Mammary epithelial cell (primary cell): ENCODE measurements at places on chromosomes 1 and 21.

GRCh38 chr1:218636548-218636947 is 291.4 kb downstream of the TGFB2 start:
- DNase-seq = no peak

DNA sequence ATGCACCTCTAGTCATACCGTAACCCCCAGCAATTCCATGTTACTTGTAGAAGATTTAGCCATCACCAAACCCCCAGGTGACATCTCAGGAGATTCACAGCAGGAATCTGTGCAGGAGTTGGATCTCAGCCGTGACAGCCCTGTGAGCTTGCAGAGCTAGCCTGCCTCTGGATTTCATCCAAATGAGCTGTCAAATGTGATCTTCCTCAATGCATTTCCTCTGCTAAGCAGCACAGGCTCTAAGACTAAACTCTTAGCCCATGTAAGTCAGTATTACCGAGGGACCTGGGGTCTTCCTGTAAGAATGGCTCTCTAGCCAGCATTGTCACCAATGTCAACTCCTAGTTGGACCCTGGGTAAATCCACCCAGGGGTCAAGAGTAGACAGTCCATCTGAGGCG is 41.7 kb downstream of the UMODL1 start:
- no peak for DNase-seq

DNA sequence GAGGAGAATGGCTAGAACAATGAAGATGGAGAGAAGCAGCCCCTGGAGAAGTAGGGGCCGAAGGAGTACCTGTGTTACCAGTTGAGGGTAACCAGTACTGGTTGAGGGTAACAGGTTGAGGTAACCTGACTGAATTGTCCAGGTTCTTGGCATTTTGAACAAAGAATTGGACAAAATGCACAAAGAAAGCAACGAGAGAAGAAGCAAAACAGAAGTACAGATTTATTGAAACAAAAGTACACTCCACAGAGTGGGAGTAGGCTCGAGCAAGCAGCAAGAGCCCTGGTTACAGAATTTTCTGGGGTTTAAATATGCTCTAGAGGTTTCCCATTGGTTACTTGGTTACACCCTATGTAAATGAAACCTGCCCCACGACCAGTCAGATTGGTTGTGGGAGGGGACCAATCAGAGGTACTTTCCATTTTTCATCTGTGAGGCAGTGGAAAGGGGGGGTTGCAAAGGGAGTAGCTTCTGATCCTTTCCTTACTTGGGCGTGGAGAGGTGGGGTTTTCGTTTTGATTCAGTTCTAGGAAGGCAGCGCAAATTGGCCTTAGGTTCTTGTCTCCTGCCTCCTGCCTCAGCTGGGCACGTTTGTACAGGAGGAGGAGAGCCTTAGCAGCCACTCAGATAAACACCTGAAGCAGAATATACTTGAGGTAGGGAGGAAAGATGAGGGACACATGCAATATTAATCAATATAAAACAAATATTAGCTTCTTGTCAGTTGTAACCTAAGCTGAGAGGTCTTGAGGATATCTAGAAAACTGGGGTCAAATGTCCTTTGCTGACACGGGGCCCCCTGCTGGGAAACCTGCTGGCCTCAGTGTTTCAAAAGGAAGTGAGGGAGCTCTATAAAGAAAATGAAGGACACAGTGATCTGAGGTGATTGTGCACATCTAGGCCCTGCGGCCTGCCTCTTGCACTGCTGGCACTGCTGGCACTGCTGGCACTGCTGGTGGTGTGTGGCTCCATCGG is 14.3 kb upstream of the LSM10 start:
- peak; percentile 51 for DNase-seq

- DNase-seq = no peak
Measured at GRCh38 chr1:96292141-96292540, 429.4 kb upstream of the PTBP2 start.

DNA sequence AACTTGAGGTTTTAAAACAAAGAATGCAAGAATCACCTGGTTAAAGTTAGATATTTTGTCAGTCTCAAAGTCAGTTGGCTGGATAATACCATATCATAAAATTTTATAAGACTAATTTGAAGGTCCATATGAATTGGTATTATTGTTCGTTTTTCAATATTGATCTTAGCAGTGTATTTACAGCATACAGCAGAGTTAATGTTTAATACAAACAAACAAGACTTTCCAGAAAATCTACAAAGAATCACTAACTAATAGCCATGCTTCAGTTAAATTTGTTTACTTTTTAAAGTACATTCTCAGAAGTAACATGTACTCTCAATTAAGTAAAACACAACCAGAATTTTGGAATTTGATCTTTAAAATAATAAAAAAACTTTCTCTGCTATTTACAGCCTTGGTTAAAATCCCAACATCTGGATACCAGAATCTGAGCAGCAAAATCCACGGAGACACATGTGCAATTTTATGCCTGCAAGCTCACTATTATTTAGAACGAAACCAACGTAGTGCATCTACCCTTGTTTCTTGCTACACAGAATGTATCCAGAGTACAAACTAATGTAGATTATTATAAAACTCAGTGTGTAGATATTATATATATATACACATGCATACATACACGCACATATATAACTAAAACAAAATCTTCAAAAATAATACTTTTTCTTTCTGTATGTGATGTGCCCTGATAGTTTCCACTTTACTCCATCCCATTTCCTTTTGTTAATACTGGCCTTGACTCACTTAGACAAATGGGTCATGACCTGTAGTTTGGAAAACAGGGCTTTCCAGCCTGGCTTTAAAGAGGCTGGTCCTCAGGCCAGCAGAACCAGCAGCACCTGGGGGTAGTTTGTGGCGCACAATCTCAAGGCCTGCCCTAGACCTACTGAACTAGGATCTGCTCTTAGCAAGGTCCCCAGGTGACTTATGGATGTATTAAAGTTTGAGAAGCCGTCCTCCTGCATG is 63.6 kb upstream of the ERG start:
- no peak for DNase-seq

DNA sequence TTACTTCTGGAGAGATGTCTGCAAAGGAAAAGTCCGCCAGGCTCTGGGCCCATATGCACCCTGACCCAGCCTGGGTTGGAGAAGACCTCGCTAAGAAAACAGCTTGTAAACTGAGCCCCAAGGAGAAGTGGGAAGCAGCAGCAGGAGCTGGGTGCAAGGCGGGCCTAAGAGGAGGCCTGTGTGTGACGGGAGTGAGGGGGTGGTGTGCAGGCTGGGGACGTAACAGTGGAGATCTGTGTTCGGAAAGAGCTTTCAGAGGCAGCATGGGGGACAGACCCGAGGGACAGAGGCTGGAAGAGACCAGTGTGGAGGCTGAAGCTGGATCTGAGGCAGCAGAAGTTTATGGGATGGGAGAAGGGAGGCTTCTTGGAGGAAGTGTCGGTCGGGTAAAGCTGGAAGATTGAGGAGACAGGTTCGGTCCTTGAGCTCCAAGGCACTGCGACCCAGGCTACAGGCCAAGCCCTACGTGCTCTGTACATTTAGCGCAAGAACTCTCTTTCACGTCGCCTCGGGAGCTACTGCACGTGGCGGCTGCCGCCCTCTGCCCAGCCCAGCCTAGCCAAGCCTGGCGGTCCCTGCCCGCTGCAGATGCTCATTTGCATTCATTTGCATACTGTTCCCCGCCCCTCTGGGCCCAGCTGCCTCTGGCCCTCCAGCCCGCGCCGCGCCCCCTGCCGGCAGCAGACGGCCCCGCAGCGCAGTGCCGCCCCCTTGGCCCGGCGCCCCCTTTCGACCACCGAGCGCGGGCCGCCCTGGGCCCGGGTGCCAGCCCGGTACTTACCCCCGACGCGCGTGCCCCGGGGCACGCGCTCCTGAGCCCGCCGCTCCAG is 6.3 kb downstream of the HPCA start:
- no peak for DNase-seq

DNA sequence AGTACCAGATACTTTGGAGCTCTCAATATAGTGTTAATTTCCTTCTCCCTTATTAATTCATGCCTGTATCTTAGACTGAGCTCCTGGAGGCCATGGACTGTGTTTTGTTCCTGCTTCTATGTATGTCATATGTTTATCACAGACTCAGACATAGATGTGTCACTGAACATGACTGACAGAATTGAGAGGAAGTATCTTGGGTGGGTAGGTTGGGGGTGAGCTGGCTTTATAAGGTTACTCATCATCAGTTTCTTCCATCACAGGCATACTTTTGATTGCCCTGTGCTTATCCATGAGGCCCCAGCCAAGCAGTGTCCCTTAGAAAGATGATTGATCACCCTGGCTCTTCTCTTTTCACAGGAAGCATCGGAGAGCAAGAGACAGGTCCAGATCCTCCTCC is 5.6 kb upstream of the SH3D21 start:
- peak; percentile 70 for DNase-seq

DNA sequence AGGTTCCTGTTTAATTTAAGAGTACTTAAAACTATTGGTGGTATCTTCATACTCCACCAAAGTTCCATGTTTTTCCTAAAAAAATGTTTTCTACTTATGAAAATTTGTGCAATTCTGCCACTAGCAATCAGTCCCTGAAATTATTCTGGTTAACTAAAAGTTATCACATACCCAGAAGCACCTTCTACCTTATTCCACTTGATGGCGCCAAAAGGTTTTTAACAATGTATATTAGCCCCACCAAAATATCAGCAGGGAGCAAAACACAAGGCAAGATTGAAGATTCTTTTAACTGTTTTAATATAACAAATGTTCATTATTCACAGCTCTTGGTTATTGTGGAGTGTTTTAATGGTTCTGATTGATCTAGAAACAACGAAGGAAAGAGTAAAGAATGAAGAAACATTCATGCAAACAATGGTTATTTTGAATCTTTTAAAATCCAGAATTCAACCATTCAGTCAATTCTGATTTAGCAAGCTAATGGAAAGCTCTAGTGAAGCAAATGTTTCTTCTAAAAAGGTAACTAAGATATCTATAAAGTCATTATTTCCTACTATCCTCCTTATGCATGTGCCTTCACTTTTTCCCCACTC is 67.2 kb downstream of the TTLL7 start:
- peak; percentile 16 for DNase-seq

DNA sequence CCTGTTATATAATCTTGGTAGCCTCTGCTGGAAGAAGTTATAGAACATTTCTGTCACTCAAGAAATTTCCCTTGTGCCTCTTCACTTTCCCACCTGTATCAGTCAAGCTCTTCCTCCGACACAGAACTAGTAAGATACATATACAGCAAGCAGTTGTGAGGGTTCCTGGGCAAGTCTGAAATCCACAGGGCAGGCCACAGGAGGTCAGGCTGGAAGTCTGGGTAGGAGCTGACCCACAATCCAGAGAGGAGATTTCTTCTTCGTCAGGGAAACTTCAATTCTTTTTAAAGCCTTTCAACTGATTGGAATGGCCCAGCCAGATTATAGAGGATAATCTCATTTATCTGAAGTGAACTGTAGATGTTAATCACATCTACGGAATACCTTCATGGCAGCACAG is 96.4 kb upstream of the FMN2 start:
- DNase-seq = no peak

GRCh38 chr21:38899277-38899947 is 93.7 kb downstream of the ETS2 start:
- no peak for DNase-seq

GRCh38 chr1:35215346-35215745 is 22.4 kb upstream of the SFPQ start:
- DNase-seq = no peak

- no peak for DNase-seq
Measured at GRCh38 chr1:228900099-228900885, 165.0 kb downstream of the RHOU start.

DNA sequence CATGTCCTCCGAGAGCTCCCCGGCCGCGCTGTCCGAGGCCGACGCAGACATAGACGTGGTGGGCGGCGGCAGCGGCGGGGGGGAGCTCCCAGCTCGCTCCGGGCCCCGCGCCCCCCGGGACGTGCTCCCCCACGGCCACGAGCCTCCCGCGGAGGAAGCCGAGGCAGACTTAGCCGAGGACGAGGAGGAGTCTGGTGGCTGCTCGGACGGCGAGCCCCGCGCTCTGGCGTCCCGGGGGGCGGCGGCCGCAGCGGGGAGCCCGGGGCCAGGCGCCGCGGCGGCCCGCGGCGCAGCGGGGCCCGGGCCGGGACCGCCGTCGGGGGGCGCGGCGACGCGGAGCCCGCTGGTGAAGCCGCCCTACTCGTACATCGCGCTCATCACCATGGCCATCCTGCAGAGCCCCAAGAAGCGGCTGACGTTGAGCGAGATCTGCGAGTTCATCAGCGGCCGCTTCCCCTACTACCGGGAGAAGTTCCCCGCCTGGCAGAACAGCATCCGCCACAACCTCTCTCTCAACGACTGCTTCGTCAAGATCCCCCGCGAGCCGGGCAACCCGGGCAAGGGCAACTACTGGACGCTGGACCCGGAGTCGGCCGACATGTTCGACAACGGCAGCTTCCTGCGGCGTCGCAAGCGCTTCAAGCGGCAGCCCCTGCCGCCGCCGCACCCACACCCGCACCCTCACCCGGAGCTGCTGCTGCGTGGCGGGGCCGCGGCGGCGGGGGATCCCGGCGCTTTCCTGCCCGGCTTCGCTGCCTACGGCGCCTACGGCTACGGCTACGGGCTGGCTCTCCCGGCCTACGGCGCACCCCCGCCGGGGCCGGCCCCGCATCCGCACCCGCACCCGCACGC is 547 bp downstream of the FOXD2 start:
- DNase-seq = no peak

DNA sequence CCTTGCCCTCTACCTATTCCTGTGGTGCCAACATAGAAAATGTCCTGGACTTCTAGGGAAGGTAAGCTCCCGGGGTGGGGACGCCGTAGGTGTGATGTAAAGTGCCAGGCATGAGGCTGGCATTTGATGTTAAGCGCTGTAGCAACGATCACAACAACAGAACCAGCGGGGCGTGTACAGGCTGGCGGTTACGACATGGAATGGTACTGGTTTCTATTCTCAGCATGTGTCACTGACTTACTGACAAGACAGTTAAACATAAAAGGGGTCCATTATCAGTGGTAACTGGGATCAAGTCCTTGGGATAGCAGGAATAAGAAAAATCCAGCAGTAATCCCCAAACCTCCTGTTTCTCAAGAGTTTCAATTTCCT is 58.9 kb downstream of the TGFBR3 start:
- DNase-seq = peak; percentile 51
